ENCODE measurements at places on chromosomes 2 and 18.

- no peak for DNase-seq
Observed at GRCh38 chr2:100993294-100993693, 8.8 kb upstream of the RPL31 start.

- DNase-seq: no peak
Observed at GRCh38 chr2:127516041-127516762, 10.1 kb downstream of the IWS1 start.

- no peak for DNase-seq
Observed at GRCh38 chr2:173520918-173521317, 166.2 kb downstream of the CDCA7 start.

- no peak for DNase-seq
Observed at GRCh38 chr2:219672406-219672805, 45.0 kb downstream of the SLC4A3 start.

DNA sequence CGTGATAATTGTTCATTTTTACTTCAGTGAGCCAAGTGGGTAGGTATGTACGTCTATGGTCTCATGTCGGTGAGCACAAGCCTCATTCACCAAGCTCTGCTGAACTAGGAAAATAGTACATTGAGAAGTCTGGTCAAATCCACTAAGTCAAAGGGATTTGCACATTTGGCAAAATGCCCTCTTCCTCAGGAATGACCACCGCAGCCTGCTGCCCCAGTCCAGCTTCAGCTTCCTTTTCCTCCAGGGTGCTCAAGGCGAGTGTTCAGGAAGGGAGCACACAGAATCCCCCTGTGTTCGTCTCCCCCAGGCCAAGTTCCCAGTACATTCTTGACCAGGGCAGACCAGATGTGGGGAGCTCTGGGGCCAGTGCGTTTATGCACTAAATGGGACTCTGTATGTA, 23.0 kb downstream of the TCF7L1 start:
- no peak for DNase-seq

- no peak for DNase-seq
Observed at GRCh38 chr2:220104871-220105351, 477.5 kb downstream of the SLC4A3 start.

DNA sequence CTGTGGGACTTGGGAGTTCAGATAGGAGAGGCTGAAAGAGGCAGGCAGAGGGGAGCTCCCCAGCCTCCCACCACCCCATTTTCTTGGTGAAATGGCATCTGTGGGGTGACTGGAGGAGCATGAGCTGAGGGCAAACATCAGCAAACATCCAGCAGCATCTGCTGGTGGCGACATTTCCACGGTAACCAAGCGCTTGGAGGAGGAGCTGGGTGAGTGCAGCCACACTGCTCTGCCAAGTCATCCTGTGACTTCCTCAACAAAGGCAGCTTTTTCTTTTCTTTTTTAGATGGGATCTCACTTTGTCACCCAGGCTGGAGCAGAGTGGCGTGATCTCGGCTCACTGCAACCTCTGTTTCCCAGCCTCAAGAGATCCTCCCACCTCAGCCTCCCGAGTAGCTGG, 5.6 kb downstream of the TXNL4A start:
- DNase-seq: no peak

DNA sequence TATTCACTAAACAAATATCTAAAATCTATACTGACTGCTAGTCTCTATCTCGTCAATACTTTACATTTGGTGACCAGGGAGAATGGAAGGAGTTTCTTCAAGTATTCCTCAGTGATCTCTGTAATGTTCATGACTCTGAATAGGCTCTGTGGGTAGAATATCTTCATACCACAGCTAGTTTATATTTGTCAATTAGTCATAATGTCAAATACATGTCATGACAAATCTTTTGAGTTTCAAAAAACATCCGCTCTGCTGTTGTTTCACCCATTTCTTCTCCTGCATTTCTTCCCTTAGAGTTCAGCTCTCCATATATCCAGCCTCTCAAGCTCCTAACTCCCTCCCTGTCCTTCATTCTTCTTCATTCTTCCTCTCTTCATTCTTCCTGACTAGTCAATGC, 206.5 kb upstream of the FANCL start:
- no peak for DNase-seq

DNA sequence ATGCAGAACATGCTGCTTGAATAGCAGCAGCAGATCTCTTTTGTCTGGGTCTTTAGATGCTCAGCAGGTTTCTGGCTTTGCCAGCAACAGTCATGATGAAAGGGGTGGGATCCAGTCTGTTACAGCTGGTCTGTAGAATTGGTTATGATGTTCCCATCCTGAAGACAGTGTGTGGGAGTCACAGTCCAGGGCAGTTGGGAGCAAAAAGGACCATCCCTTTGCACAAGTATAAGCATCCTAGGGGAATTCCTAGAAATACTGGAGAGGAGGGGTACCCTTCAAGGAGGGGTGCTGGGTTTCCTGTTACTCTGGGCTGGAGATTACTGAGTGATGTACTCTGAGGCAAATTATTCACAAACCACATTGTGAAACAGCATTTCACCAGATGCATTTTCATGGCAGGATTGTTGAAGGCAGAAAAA, 119.9 kb upstream of the RND3 start:
- DNase-seq: no peak

GRCh38 chr2:206054952-206055351, 31.0 kb downstream of the INO80D start:
- DNase-seq: no peak

GRCh38 chr2:175855236-175855635, 146.8 kb downstream of the LNPK start:
- no peak for DNase-seq

GRCh38 chr18:80194874-80195570, 52.3 kb downstream of the PARD6G start:
- DNase-seq: no peak

DNA sequence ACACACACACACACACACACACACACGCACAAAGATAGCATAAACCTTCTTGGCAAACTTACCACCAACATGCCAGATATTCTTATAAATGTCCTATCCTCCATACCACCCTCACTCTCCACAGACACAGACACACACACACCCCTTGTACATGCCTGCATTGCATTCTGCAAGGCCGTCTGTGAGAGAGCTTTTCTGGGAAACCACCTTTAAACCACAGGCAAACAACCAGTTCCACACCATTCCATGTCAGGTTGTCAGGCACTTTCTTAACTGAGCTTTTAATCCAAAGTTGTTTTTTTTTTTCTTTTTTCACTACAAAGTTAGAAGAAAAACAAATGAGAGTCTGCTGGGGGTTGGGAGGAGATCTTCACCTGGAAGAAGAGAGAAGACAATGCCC, 221.1 kb downstream of the C1D start:
- no peak for DNase-seq

GRCh38 chr18:72985686-72986085, 117.9 kb upstream of the NETO1 start:
- DNase-seq: no peak

GRCh38 chr2:68978098-68978497, 3.7 kb downstream of the GKN1 start:
- no peak for DNase-seq

- no peak for DNase-seq
Observed at GRCh38 chr18:49704334-49704733, 109.0 kb downstream of the ACAA2 start.

DNA sequence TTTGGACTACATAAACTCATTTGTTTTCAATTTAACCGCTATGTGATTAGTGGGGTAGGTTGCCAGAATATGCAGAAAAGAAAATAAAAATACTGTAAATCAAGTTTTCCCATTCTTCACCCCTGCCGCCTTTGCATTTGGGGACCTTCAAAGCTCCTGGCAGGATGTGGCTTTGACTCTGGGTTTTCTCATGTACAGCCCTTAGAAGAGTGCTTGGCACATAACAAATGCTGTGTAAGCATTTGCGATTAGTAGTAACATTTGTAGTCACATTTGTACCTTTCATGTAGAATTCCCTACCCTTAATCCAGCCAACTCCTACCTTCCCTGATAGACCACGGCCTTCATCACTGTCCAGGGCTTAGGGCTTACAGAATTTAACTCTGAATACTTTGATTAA, 262.6 kb downstream of the MREG start:
- DNase-seq: no peak

- DNase-seq: no peak
Observed at GRCh38 chr18:29560270-29560669, 1383.3 kb upstream of the CDH2 start.

DNA sequence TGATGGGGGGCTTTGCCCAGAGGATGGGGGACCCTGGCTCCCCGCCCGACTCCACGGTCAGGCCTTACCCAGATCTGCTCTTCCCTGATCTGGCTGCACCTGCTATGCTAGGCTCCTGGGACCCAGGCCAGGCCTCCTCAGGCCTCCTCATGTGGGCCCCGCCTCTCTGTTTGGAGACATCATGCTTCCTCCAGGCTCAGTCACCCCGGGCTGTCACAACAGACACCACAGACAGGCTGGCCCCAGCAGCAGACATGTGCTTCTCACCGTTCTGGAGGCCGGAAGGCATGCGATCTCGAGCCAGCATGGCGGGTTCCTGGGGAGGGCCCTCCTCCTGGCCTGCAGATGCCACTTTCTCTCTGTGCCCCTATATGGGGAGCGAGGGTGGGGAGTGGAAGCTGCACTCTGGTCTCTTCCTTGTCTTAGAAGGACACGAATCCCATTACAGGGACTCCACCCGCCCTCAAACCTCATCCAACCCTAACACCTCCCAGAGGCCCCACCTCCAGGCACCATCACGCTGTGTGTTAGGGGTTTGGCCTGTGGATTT, 10.8 kb upstream of the NEU4 start:
- no peak for DNase-seq

Measured in left forelimb (tissue), 1 donor.